SJCRH30 (cell line): ENCODE measurements at places on chromosomes 5 and 9.

DNA sequence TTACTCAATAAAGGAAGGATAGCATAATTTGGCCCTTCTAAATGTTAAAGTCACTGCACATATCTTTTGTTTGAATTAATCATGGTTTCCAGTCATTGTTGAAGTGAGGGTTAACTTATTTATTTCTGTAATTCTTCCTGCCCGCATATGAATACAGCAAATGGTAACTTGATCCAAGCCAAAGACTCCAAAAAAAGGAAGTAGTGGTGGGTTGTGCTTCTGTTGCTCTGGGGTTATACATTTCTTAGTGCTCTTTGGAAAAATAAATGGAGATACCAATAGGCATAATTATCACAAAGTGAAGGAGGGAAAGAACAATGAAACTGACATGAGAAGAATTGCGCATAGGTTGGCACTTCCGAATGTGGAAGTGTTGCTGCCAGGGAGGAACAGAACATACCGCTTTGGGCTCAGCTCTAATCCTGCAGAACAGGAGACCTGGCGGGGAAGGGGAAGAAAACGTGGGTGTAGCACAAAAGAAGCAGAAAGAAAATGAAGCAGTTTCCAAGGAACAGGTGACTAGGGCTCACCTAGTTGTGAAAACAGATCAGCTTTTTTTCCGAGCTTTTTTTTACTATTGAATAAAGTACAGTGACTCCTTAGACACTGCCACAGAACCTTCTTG is 69.7 kb upstream of the TAF11L2 start:
- no peak for DNase-seq

- no peak for DNase-seq
Observed at GRCh38 chr5:109668237-109668636, 21.5 kb upstream of the MAN2A1 start.

DNA sequence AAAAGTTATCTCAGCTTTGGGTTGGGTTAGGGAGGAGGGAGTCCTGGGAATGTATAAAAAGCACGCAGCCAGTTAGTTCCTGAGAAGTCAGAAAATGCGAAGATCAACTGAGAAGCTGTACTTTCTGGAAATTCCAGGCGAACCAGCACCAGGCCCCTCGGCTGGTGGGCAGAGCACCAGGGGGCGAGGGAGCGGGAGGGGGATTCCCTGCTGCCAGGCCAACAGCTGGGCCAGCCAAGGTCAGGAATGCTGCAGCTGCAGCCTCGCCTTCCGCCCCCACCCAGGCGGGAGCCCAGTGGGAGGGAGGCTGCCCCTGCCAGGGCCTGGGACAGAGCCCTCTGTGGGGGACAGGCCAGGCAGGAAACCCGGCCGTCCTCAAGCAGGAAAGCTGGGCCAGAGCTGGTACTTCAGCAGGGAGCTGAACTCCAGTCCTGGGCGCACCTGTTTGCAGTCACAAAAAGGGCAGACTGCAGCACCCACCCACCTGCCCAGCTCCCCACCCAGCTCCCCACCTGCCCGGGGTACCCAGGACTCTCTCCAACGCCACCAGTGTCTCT is 35.5 kb downstream of the VAV2 start:
- peak; percentile 73 for DNase-seq

DNA sequence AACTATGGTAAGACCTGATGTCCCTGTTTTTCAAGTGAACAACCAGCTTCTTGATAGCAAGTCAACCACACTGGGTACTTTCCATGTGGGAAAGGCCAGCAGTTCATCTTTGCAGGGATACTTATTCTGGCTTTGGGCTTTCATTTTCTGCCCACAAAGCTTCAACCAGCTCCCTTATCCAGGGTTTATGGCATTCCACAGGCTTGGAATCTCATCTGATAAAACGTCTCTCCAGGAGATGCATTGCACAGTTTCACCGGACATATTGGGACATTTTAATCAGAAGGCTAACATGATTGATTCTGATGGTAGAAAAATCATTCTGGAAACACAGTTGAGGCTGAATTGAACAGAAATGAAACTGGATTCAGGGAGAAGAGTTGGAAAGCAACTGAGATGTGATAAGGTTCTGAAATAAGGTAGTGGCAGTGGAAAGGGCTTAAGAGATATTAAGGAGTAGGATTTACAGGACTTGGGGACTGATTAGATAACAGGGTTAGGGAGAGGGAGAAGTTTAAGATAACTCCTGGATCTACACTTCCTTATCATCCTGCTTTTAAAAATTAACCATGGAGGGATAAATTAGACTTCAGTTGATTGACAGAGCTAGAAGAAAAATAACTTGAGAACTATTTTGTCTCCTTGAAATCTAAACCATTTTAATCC is 195.8 kb upstream of the FBXL7 start:
- no peak for DNase-seq

- no peak for DNase-seq
Observed at GRCh38 chr9:14417237-14417636, 103.3 kb upstream of the NFIB start.

DNA sequence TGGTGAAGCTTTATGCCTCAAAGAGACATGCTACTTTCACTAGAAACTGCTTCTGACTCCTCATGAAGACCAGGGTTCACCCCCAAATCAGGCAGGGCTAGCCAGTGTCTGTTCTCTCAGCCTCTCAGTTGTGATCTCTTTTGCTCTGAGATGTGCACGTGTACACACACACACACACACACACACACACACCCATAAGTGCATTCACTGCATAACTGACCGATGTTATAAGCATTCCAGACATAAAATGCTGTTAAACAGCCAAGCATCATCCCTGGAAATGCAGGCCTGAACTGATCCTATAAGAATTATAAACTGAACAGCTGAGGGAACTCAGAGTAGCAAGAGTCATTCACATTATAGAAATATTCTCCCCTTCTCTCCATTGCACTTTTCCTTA is 85.0 kb downstream of the FSTL4 start:
- no peak for DNase-seq

DNA sequence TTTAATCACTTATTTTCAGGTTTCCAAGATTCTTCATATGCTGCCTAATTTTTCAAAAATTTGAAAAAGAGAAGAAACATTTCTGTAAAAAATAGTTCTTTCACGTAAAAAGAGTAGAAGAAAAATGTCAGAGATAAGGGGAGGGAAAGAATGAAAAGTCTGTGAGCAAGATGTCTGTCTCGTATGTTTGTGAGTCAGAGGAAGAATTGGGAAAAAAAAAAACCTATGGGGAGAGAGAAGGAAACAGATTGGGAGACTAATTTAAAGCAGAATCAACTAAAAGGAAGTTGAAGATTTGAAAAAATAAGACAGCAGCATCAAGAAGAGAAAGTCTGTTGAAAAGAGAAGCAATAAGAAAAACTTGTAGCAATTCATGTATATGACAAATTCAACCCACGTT is 456.3 kb downstream of the HINT1 start:
- no peak for DNase-seq

DNA sequence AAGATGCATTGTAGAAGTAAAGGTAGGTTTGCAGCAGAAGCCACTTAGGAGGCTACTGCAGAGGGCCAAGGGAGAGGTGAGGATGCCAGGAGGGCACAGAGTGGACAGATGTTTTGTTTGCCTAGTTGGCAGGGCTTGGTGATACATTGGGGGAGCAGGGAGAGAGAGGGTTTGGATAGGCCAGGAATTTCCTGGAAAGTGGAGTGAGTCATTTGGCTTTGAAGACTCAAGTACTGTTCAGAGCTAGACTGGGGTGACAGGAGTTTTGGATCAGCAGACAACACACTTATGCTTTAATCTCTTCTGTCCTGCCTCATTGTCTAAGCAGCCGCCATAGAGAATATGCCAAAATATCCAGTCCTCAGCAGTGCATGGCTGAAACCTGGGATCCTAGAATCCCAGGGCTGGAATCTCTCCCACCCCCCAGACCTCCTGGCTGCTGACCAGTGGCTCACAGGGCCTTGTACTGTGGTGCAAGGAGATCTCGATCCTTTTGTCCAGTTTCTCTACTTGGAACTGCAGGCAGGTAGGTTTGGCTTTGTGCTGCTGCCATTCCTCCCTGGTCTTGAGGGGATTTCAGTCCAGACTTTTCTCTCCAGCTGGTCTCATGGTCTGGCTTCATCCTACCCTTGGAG is 11.0 kb downstream of the TMEM268 start:
- no peak for DNase-seq

GRCh38 chr5:129767927-129768380 is 20.1 kb downstream of the MINAR2 start:
- peak; percentile 91 for DNase-seq

- no peak for DNase-seq
Observed at GRCh38 chr5:178589180-178590140, 733 bp downstream of the COL23A1 start.

GRCh38 chr5:172637110-172637580 is 3.9 kb upstream of the NEURL1B start:
- no peak for DNase-seq

DNA sequence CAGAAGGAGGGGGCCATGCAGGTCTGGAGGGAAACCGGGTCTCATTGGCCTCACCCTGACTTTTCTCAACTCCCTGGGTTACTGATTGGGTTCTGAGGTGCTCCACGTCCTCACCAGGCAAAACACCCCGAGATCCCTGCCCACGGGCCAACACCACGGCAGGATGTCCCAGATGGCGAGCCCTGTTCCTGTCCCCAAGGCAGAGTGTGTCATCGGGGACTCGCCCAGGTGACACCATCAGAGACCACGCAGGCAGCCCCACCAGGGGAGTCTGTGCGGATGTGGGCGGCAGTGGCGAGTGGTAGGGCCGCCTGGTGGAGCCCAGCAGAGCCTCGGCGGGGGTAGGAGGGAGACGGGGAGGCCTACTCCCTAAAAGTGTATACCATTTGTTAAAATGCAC is 59.0 kb upstream of the UBAC1 start:
- no peak for DNase-seq

- DNase-seq, result peak; percentile 73
Observed at GRCh38 chr5:138952962-138953361, 77.8 kb upstream of the LRRTM2 start.

GRCh38 chr9:109912726-109913460 is 132.9 kb downstream of the PALM2AKAP2 start:
- DNase-seq, result no peak
